ENCODE measurements at places on chromosomes 12 and 14. TPM values are rescaled to one million over a fixed set of nuclear protein-coding genes. Genes with fewer than 3 reads are reported as not detected.

- no peak for DNase-seq
These were observed 77.3 kb downstream of the HELB start for GRCh38 chr12:66379616-66380015.

DNA sequence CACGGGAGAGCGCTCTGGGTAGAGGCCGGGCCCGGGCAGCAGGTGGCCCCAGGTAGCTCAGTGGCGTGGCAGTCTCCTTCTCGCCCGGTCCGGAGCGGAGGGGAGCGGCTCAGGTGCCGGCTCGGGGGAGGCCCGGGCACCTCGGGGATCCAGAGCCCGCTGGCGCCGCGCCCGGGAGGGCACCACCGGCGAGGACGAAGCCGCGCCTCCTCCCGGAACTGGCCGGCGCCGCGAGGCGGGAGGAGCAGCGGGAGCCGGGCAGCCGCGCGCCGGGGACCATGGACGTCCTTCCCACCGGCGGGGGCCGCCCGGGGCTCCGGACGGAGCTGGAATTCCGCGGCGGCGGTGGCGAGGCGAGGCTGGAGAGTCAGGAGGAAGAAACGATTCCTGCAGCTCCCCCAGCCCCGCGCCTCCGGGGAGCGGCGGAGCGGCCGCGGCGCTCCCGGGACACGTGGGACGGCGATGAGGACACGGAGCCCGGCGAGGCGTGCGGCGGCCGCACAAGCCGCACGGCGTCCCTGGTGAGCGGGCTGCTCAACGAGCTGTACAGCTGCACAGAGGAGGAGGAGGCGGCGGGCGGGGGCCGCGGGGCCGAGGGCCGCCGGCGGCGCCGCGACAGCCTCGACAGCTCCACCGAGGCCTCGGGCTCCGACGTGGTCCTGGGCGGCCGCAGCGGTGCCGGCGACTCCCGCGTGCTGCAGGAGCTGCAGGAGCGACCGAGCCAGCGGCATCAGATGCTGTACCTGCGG is 21.5 kb upstream of the GNS start:
- DNase-seq = peak; percentile 79

- DNase-seq = no peak
These were observed 59.5 kb upstream of the IGF1 start for GRCh38 chr12:102539651-102540553.

DNA sequence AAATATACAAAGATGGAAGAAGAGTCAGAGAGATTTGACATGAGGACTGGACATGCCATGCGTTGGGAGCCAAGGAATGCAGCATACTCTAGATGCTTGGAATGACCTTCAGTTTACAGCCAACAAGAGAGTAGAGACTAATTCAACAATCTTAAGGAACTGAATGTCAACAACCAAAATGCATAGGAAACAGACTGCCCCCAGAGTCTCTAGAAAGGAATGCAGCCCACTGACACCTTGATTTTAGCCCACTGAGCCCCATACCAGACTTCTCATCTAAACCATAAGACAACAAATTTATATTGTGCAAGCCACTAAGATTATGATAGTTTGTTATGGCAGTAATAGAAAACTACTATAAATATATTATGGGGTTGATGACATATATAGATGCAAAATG is 611.2 kb downstream of the RPS29 start:
- DNase-seq = no peak

DNA sequence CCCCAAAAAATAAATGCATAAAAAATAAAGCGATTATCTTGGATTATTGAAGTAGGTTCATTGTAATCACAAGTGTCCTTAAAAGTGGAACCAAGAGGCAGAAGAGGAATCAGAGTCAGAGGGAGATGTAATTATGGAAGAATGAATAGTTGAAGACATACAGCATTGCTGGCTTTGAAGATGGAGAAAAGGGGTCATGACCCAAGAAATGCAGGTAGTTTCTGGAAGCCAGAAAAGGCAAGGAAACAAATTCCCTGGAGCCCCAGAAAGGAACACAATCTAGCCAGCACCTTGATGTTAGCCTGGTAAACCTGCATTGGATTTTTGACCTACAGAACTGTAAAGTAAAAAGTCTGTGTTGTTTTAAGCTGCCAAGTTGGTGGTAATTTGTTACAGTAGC is 57.5 kb upstream of the PTGR2 start:
- DNase-seq = no peak

GRCh38 chr12:53737093-53737808 is 10.0 kb upstream of the CALCOCO1 start:
- no peak for DNase-seq

GRCh38 chr14:59356312-59356711 is 108.9 kb downstream of the GPR135 start:
- DNase-seq = no peak

The SERPINA12 gene
- not detected for total RNA-seq

The SNX6 gene
- total RNA-seq = 59.5 TPM

The MLEC gene
- 103 TPM for total RNA-seq

Data from cardiac septum (tissue), 1 donor.